ENCODE measurements at places on chromosomes 4 and X. TPM values are rescaled to one million over a fixed set of nuclear protein-coding genes. Genes with fewer than 3 reads are reported as not detected.

KLHL34 gene
- not detected for total RNA-seq

- no peaks in the 10 kb centered on the region for H3K27me3 ChIP-seq
- no peak overlapping the region for H3K27ac ChIP-seq
- H3K4me1 ChIP-seq, result peaks cover 29% of the 10 kb centered on the region
- DNase-seq, result no peak
- no peak overlapping the region for H3K4me3 ChIP-seq
Measured at GRCh38 chr4:3374667-3375066, 67.1 kb upstream of the HGFAC start.

DNA sequence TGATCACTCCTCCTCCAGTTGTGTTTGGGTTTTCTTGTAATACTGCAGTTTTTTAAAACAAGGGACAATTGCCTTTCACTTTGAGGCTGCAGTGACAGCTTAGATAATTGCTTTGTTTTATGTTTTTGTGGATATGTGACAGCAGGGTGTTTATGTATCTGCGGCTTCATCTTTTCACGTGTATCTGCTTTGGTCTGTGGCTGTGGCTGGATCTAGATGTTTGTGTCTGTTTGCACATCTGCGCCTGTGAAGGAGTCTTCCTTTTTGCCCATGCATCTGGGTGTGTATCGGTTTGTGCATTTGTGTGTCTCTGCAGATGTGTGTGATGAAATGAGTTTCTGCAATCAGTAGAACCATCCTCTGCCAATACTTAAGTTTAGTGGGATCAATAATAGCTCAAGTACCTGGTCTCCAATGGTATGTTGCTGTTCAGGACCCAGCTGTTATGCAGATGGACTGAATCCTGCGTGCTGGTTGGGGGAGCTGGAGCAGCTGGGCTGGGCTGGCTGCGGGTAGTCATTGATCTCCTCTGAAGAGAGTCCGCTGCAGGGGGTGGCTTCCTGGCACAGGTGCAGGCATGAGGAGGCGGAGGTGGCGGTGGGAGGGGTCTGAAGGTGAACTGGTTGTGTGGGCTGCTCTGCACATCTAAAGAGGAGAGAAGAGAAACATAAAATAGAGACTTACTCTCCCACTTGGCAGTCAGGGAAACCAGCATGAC lies 390.3 kb downstream of the SH2D1A start:
- H3K27me3 ChIP-seq, result no peaks in the 10 kb centered on the region
- DNase-seq, result no peak
- H3K27ac ChIP-seq, result no peak overlapping the region
- H3K4me3 ChIP-seq, result no peak overlapping the region
- H3K4me1 ChIP-seq, result no peaks in the 10 kb centered on the region

- H3K27me3 ChIP-seq, result peaks cover 15% of the 10 kb centered on the region
- H3K4me1 ChIP-seq, result no peaks in the 10 kb centered on the region
- H3K4me3 ChIP-seq, result no peak overlapping the region
Measured at GRCh38 chrX:106436691-106437090, 175.1 kb upstream of the RADX start.

GRCh38 chr4:40675166-40675565 lies 45.5 kb upstream of the RBM47 start:
- no peaks in the 10 kb centered on the region for H3K36me3 ChIP-seq
- H3K4me3 ChIP-seq, result no peak overlapping the region
- H3K27me3 ChIP-seq, result no peaks in the 10 kb centered on the region
- no peak for DNase-seq
- no peaks in the 10 kb centered on the region for H3K4me1 ChIP-seq
- no peak overlapping the region for H3K27ac ChIP-seq

DNA sequence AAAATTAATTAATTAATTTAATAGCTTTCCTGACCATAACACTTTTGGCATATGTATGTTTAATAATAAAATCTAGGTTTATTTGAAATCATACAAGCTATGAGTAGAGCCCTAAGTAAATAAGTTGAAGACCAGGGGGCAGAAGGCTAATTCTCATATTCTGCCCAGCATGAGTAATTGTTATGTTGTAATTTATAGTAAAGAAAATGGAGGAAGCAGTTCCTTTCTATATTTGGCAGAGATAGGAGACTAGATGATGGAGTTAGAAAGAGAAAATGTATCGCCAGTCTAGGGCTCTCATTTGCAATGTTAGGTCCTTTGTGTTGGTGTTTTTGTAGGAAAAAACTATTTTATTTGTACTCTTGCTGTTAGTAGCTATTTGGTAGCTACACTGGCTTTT lies 89.1 kb downstream of the FNIP2 start:
- no peaks in the 10 kb centered on the region for H3K27me3 ChIP-seq
- H3K27ac ChIP-seq, result no peak overlapping the region
- no peaks in the 10 kb centered on the region for H3K4me1 ChIP-seq
- no peak overlapping the region for H3K4me3 ChIP-seq

GRCh38 chr4:82677327-82677726 lies 115.5 kb upstream of the TMEM150C start:
- no peaks in the 10 kb centered on the region for H3K36me3 ChIP-seq
- H3K27me3 ChIP-seq, result no peaks in the 10 kb centered on the region
- H3K27ac ChIP-seq, result no peak overlapping the region
- no peak overlapping the region for H3K4me3 ChIP-seq

NAP1L2 gene
- 5.2 TPM for total RNA-seq

DNA sequence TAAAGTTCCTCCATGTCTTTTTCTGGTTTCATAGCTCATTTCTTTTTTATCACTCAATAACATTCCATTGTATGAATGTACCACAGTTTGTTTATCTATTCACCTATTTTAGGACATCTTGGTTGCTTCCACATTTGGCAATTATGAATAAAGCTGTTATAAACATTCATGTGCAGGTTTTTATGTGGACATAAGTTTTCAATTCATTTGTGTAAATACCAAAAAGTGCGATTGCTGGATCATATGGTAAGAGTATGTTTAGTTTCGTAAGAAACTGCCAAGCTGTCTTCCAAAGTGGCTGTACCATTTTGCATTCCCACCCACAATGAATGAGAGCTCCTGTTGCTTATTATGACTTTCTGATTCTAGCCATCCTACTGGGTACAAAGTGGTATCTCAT lies 36.3 kb upstream of the ZFX start:
- DNase-seq, result no peak
- H3K27ac ChIP-seq, result no peak overlapping the region
- no peaks in the 10 kb centered on the region for H3K4me1 ChIP-seq
- H3K4me3 ChIP-seq, result no peak overlapping the region
- H3K27me3 ChIP-seq, result peaks cover 15% of the 10 kb centered on the region
- no peaks in the 10 kb centered on the region for H3K36me3 ChIP-seq

CXCL10 gene
- 0.41 TPM for total RNA-seq

DNA sequence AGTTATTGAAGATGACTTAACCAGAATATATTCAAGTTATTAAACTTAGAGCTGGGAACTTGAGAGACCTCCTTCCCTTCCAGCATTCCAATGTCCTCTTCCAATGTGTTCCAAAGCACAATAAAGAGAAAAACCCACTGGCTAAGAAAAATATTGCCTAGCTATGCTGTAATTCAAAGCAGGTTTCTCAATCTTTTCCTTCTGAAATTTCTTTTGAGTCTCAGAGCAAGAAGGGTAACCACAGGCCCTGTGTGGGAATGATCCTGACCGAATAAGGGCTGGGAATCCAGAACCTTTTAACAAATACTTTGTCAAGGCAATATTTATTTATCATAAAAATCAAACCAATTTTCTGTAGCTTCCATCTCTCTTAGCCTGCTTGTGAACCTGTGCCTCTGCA lies 150.7 kb upstream of the SFRP2 start:
- no peaks in the 10 kb centered on the region for H3K27me3 ChIP-seq
- DNase-seq, result no peak
- H3K4me1 ChIP-seq, result no peaks in the 10 kb centered on the region
- H3K4me3 ChIP-seq, result no peak overlapping the region
- no peaks in the 10 kb centered on the region for H3K36me3 ChIP-seq

DNA sequence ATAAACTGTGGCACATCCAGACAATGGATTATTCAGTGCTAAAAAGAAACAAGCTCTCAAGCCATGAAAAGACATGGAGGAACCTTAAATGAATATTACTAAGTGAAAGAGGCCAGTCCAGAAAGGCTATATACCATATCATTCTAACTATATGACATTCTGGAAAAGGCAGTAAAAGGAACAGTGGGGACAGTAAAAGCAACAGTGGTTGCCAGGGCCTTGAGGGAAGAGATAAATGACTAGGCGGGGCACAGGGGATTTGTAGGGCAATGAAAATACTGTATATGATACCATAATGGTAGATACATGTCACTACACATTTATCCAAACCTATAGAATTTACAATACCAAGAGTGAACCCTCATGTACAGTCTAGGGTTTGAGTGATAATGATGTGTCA lies 115.3 kb downstream of the ATP8A1 start:
- H3K4me3 ChIP-seq, result no peak overlapping the region
- no peaks in the 10 kb centered on the region for H3K36me3 ChIP-seq
- H3K4me1 ChIP-seq, result no peaks in the 10 kb centered on the region
- H3K27ac ChIP-seq, result no peak overlapping the region

DNA sequence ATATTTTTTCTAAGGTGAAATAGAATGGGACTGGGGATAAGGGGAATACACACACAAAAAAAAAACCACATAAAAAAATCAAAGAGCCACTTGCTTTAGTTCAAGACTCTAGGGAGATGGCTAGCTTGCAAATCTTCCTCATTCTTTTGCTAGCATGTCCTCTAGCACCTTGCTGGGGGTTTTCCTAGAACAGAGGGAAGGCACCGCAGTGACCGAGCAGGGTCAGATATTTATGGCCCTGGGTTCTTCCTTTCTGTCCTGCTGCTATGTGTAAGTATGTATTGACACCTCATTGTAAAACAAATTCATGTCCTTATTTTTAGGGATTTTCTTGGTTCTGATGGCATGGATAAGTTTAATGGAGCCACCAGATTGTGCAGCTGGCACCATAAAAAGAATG lies 81.2 kb downstream of the SHISA3 start:
- H3K27me3 ChIP-seq, result no peaks in the 10 kb centered on the region
- no peak for DNase-seq
- no peaks in the 10 kb centered on the region for H3K4me1 ChIP-seq

GRCh38 chr4:122224348-122224747 lies 72.2 kb downstream of the BLTP1 start:
- no peak overlapping the region for H3K27ac ChIP-seq
- no peak for DNase-seq
- no peaks in the 10 kb centered on the region for H3K27me3 ChIP-seq
- peaks cover 13% of the 10 kb centered on the region for H3K36me3 ChIP-seq

DNA sequence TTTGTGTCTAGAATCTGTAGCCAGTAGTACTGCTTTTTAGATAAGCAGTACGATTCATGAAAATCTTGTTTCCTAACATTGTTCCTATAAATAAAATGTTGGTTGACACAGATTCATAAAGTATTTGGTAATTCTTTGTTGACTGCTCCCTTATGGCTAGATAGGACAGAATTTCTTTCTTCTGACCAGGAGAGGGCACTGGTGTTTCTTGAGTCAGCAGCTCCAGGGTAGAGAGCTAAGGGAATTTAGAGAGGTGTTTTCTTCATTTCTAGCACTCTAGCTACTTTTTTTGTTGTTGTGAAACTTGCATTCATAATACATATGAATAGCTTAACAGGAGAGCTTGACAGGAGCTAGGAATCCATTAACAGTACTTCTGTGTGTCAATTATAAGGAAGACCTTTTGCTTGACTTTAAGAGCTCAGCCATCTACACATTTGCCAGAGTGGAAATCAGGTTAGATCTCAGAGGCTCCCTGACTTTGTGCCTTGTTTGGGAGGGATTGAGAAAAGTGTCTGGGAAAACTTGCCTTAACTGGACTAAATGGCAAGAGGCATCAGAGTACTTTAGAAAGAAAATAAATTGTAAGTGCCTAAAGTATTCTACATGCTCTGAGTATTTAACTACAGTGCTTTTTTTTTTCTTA lies 756.1 kb downstream of the SH3BGRL start:
- H3K4me3 ChIP-seq, result no peak overlapping the region
- no peaks in the 10 kb centered on the region for H3K4me1 ChIP-seq
- H3K27me3 ChIP-seq, result no peaks in the 10 kb centered on the region

- H3K4me1 ChIP-seq, result no peaks in the 10 kb centered on the region
- H3K27me3 ChIP-seq, result no peaks in the 10 kb centered on the region
- H3K36me3 ChIP-seq, result no peaks in the 10 kb centered on the region
- H3K27ac ChIP-seq, result no peak overlapping the region
- no peak overlapping the region for H3K4me3 ChIP-seq
Measured at GRCh38 chr4:56627985-56628384, 53.1 kb downstream of the HOPX start.

DNA sequence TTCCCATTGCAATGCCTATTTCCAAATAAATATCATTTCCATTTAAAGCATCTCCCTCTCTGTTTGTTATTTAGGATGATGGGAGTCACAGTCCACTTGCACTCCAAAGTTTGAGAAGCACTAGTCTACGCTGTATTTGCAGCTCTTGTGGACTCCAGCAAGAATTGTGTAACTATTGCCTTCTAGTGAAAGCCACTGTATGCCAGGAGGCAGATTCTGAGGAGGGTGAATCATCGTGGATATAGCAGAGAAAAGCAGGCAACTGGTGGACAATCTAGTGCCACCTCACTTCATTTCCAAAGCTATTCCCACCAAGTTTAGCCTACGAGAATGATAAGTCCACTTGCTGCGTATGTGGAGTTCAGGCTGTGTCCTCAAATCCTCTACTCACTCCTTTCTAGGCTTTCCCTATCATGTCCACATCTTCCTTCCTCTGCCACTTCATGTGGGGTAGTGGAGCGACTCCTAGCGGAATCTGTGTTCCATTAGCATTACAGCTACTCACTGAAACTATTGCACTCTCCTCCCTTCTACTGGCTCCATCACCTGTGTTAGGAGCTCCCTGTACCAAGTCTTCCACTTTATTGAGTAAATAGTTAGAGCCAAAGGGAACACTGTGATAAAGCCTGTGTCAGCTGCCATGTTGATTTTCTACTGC lies 501.8 kb upstream of the GALNT7 start:
- H3K36me3 ChIP-seq, result no peaks in the 10 kb centered on the region
- no peak overlapping the region for H3K4me3 ChIP-seq
- H3K4me1 ChIP-seq, result no peaks in the 10 kb centered on the region
- DNase-seq, result no peak
- H3K27ac ChIP-seq, result no peak overlapping the region

GRCh38 chrX:107731831-107732502 lies 43.6 kb downstream of the TSC22D3 start:
- H3K27me3 ChIP-seq, result no peaks in the 10 kb centered on the region
- H3K4me1 ChIP-seq, result peaks cover 30% of the 10 kb centered on the region
- peak overlapping the region; percentile 69 for H3K27ac ChIP-seq

EXOC1L gene
- total RNA-seq, result not detected

- no peak for DNase-seq
- H3K4me3 ChIP-seq, result no peak overlapping the region
- no peaks in the 10 kb centered on the region for H3K27me3 ChIP-seq
- H3K27ac ChIP-seq, result no peak overlapping the region
- no peaks in the 10 kb centered on the region for H3K4me1 ChIP-seq
- no peaks in the 10 kb centered on the region for H3K36me3 ChIP-seq
Measured at GRCh38 chr4:112735474-112735951, 98.6 kb downstream of the LARP7 start.

GRCh38 chr4:113996599-113997177 lies 17.2 kb upstream of the ARSJ start:
- H3K27me3 ChIP-seq, result no peaks in the 10 kb centered on the region
- H3K27ac ChIP-seq, result no peak overlapping the region
- H3K4me1 ChIP-seq, result no peaks in the 10 kb centered on the region
- H3K36me3 ChIP-seq, result no peaks in the 10 kb centered on the region
- H3K4me3 ChIP-seq, result no peak overlapping the region
